ENCODE measurements at places on chromosomes 5 and 9. TPM values are rescaled to one million over a fixed set of nuclear protein-coding genes. Genes with fewer than 3 reads are reported as not detected.

Gene GZMA
- total RNA-seq: 8.8 TPM

Gene PCDHA4
- total RNA-seq: 1.1 TPM

Gene MEIKIN
- not detected for total RNA-seq

Gene CYFIP2
- 37.1 TPM for total RNA-seq

Gene SLC28A3
- total RNA-seq: 1.6 TPM

Gene LRRC70
- total RNA-seq: 2.4 TPM

Gene STPG3
- not detected for total RNA-seq

Gene LEAP2
- total RNA-seq: 0.69 TPM

Gene SLC25A2
- 0.64 TPM for total RNA-seq

Gene PCBD2
- total RNA-seq: 11.2 TPM

Gene CTNND2
- 6.9 TPM for total RNA-seq

Gene ENTREP1
- total RNA-seq: 34.9 TPM

Gene OR1Q1
- total RNA-seq: not detected

Gene PCDH12
- 17.0 TPM for total RNA-seq

Gene PCDHA1
- not detected for total RNA-seq

Gene CEL
- 0.75 TPM for total RNA-seq

Gene PTGS1
- total RNA-seq: 16.4 TPM

Gene PPP6C
- 42.2 TPM for total RNA-seq

Gene SPINK13
- not detected for total RNA-seq

Gene FRMD3
- total RNA-seq: 10.8 TPM

Gene SLC45A2
- total RNA-seq: not detected

Gene AQP3
- total RNA-seq: 352 TPM

Gene PDE6A
- 0.09 TPM for total RNA-seq

Gene BICD2
- 38.6 TPM for total RNA-seq

Gene SLC1A1
- total RNA-seq: 52.7 TPM

Gene IFNA2
- total RNA-seq: not detected

Gene CARTPT
- total RNA-seq: not detected

Gene SMIM33
- not detected for total RNA-seq

Gene LCN2
- 14.3 TPM for total RNA-seq

Gene CORO2A
- total RNA-seq: 20.0 TPM

Gene CDH12
- not detected for total RNA-seq

Gene FBN2
- total RNA-seq: 0.58 TPM

Gene LHX6
- total RNA-seq: 16.9 TPM

Gene TERT
- total RNA-seq: not detected

Gene FOXD4
- total RNA-seq: 0.75 TPM

Gene TNFSF8
- 3.8 TPM for total RNA-seq

Gene IL5
- total RNA-seq: not detected

Gene RGMB
- total RNA-seq: 16.8 TPM

Gene SH3TC2
- total RNA-seq: 1.4 TPM

Gene DCTN3
- 59.3 TPM for total RNA-seq

Gene ZNF483
- 8.7 TPM for total RNA-seq

Gene SLC6A7
- total RNA-seq: not detected

Gene C1QTNF3
- 4.5 TPM for total RNA-seq

Gene NME5
- total RNA-seq: 2.4 TPM

Gene EQTN
- not detected for total RNA-seq

Gene TMEM174
- total RNA-seq: not detected

Gene CNTNAP3
- 5.2 TPM for total RNA-seq

Gene ENHO
- total RNA-seq: 0.61 TPM

Gene CER1
- total RNA-seq: not detected

Gene RORB
- 2.1 TPM for total RNA-seq

Gene EIF4E1B
- total RNA-seq: not detected

Gene PCDHB4
- 3.0 TPM for total RNA-seq

Gene CNTNAP3B
- total RNA-seq: 9.3 TPM

Gene CCL21
- total RNA-seq: 37.7 TPM

Gene THBS4
- total RNA-seq: 1.2 TPM

Gene TTC16
- 0.41 TPM for total RNA-seq

Gene SLC23A1
- total RNA-seq: not detected

Gene ZFP37
- total RNA-seq: 2.4 TPM

Data from upper lobe of right lung (tissue), 1 donor.